Right ventricle myocardium superior (tissue), 1 donor: ENCODE measurements at places on chromosomes 12 and 14. TPM values are rescaled to one million over a fixed set of nuclear protein-coding genes. Genes with fewer than 3 reads are reported as not detected.

Gene SLC6A12
- 0.86 TPM for total RNA-seq

GRCh38 chr12:779745-780734, 27.7 kb downstream of the WNK1 start:
- DNase-seq: no peak

DNA sequence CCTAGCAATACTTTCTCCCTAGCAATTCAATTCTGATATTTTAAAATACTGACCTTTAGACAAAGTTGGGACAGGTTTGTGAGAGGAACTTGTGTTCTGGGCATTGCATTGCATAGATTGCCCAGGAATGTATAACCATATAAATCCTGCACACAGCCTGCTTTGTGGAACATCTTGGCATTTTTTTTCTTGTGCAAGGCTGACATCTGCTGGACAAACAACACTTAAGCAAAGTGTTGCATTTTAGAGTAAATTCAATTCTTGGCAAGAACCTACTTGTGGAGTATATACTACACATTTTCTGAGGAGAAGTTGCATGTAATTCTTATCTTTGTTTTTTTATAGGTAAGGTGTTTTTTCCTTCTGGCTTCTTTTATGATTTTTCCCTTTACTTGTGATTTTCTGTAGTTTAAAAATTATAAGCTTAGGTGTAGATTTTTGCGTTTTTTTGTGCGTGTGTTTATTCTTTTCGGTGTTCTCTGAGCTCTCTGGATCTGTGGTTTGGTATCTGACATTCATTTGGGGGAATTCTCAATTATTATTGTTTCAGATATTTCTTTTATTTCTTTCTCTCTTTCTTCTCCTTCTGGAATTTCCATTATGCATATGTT, 26.4 kb downstream of the TESPA1 start:
- DNase-seq: no peak

DNA sequence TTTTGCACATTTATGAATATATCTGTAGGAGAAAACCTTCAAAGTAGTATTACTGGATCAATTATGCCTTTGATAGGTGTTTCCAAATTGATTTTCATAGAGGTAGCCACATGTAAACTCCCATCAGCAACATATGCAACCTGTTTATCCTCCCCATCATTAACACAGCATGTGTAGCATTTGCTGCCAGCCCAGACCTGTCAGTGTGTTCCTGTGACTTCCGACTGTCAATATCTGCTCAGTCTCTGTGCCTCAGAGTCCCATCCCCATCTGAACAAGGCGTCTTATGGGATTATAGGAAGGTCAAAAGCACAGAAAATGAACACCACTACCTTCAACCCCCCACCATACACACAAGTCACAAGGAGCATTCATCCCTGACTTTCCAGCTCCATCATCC, 9.5 kb upstream of the CAPRIN2 start:
- DNase-seq: no peak

GRCh38 chr12:52633383-52633782, 15.0 kb upstream of the KRT73 start:
- DNase-seq: no peak
